ENCODE measurements at places on chromosomes 5 and 9. TPM values are rescaled to one million over a fixed set of nuclear protein-coding genes. Genes with fewer than 3 reads are reported as not detected.
A peak's percentile ranks its signal among the peaks of the same experiment; 100 is the strongest.

ITGA1 gene
- 6.6 TPM for total RNA-seq

ADAMTSL2 gene
- total RNA-seq, result 0.69 TPM

PPP3R2 gene
- not detected for total RNA-seq

SNCB gene
- total RNA-seq, result 6.9 TPM

CTXN3 gene
- total RNA-seq, result not detected

FABP6 gene
- 3.6 TPM for total RNA-seq

CNTFR gene
- 1.2 TPM for total RNA-seq

- no peak for DNase-seq
- no peaks in the 10 kb centered on the region for H3K27me3 ChIP-seq
- H3K27ac ChIP-seq, result peak overlapping the region; percentile 59
- H3K36me3 ChIP-seq, result no peaks in the 10 kb centered on the region
- peaks cover 6% of the 10 kb centered on the region for H3K4me1 ChIP-seq
Measured at GRCh38 chr9:135647884-135648283, 8.5 kb upstream of the GLT6D1 start.

DNA sequence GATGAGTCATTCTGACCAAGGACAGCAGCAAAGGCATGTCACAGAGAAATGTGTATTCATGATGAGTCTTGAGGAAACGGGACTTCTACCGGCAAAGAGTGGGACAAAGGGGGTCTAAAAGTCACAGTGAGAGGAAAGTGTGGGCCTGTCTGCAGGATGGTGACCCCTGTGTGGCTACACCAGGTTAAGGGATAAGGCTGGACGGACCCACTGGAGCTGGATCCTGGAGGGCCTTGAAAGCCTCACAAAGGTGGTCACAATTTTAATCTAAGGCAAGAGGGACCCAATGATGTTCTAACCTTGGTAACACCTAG is 176.5 kb downstream of the CDK5RAP2 start:
- H3K27me3 ChIP-seq, result no peaks in the 10 kb centered on the region
- no peak overlapping the region for H3K4me3 ChIP-seq
- H3K4me1 ChIP-seq, result no peaks in the 10 kb centered on the region
- H3K36me3 ChIP-seq, result peaks cover 29% of the 10 kb centered on the region
- DNase-seq, result no peak
- no peak overlapping the region for H3K27ac ChIP-seq

- H3K4me1 ChIP-seq, result no peaks in the 10 kb centered on the region
- 0 out of 2 replicates have a peak, but pooled peaks cover 8% of the 10 kb centered on the region for H3K36me3 ChIP-seq
- no peak overlapping the region for H3K4me3 ChIP-seq
- H3K27ac ChIP-seq, result no peak overlapping the region
- DNase-seq, result no peak
Measured at GRCh38 chr9:92611621-92612285, 58.2 kb downstream of the IPPK start.

GRCh38 chr9:97558701-97559101 is 57.2 kb downstream of the TMOD1 start:
- H3K4me3 ChIP-seq, result no peak overlapping the region
- no peak overlapping the region for H3K27ac ChIP-seq
- DNase-seq, result no peak
- H3K4me1 ChIP-seq, result no peaks in the 10 kb centered on the region

- no peaks in the 10 kb centered on the region for H3K27me3 ChIP-seq
- H3K4me1 ChIP-seq, result peaks cover 3% of the 10 kb centered on the region
- H3K27ac ChIP-seq, result peak within 1 kb of the TSS; percentile 82
Measured at GRCh38 chr5:138352071-138352721, at the start of gene KDM3B. Gene KDM3B, plus strand, starts transcription at chr5:138352685. Its CDS starts 111 bp downstream, at chr5:138352796.

GRCh38 chr9:32716955-32717543 is 66.3 kb upstream of the TMEM215 start:
- no peak overlapping the region for H3K4me3 ChIP-seq
- H3K27me3 ChIP-seq, result no peaks in the 10 kb centered on the region
- H3K4me1 ChIP-seq, result no peaks in the 10 kb centered on the region
- no peak overlapping the region for H3K27ac ChIP-seq
- no peak for DNase-seq
- H3K36me3 ChIP-seq, result no peaks in the 10 kb centered on the region

GRCh38 chr5:181129601-181130000 is 1.4 kb downstream of the OR2V1 start:
- no peak overlapping the region for H3K27ac ChIP-seq
- no peak for DNase-seq
- no peaks in the 10 kb centered on the region for H3K36me3 ChIP-seq
- H3K27me3 ChIP-seq, result no peaks in the 10 kb centered on the region

DNA sequence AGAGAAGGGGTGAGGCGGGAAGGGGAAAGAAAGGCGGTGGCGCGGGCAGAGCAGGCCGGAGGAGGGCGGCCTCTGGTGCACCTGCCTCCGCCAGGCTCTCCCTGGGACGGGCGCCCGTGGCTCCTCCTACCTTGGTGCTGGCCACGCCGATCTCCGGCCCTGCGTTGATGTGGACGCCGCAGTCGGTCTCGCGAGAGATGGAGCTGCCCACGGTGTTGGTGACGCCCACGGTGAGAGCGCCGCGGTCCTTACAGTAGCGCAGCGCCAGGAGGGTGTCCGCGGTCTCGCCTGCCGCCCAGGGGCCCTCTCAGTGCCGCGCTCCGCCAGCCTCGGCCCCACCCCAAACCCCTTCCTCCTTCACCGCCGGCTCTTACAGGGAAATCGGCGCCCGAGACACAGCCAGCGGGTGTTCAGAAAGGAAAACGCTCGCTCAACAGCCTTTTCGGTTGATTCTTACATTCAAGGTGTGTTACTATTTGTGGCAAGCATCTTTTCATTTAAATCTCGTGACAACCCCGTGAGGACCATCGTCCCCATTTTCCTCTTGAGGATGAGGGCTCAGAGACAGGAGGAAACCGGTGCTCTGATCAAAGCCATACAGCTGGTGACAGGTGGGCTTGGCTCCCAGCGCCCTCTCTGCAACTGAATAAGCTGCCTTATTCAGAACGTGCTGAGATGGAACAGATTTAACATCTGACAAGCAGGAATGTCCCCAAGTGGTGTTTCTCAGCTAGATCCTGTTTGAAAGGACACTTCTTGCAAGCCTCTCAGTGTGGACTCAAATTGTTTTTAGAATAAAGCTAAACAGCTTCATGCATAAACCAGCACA is 22.0 kb upstream of the MAPK9 start:
- no peak overlapping the region for H3K4me3 ChIP-seq
- no peaks in the 10 kb centered on the region for H3K27me3 ChIP-seq
- H3K27ac ChIP-seq, result no peak overlapping the region
- no peaks in the 10 kb centered on the region for H3K4me1 ChIP-seq

DNA sequence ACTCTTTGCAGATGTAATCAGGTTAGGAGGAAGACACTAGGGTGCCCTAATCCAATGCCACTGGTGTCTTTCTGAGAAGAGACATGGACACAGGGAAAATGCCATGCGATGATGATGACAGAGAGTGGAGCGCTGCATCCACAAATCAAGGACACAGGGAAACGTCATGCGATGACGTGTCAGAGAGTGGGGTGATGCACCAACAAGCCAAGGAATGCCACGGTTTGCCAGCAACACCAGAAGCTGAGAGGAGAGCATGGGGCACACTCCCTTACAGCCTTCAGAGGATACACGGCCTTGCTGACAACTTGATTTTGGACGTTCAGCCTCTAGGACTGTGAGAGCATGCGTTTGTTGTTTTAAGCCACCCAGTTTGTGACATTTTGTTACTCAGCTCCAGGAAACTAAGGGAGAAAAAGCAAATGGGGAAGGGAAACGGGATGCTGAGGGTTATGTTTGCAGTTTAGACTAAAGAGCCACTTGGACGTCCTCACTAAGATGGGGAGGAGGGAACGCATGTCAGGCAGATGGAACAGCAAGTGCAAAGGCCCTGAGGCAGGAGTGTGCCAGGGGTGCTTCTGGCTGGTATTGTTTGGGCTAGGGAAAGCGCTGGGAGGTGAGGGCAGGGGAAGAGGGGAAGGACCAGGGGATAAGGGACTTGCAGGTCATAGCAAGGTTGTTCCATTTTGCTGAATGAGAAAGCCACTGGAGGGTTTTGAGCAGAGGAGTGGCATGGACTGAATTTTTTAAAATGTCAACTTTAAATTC is 2.5 kb upstream of the TENT4A start:
- H3K4me3 ChIP-seq, result no peak overlapping the region
- peaks cover under 1% of the 10 kb centered on the region for H3K4me1 ChIP-seq
- no peak for DNase-seq
- H3K27ac ChIP-seq, result no peak overlapping the region
- H3K36me3 ChIP-seq, result no peaks in the 10 kb centered on the region

GRCh38 chr9:108209132-108209685 is 646.6 kb downstream of the ACTL7B start:
- no peak overlapping the region for H3K4me3 ChIP-seq
- DNase-seq, result no peak
- no peak overlapping the region for H3K27ac ChIP-seq
- H3K27me3 ChIP-seq, result no peaks in the 10 kb centered on the region

DNA sequence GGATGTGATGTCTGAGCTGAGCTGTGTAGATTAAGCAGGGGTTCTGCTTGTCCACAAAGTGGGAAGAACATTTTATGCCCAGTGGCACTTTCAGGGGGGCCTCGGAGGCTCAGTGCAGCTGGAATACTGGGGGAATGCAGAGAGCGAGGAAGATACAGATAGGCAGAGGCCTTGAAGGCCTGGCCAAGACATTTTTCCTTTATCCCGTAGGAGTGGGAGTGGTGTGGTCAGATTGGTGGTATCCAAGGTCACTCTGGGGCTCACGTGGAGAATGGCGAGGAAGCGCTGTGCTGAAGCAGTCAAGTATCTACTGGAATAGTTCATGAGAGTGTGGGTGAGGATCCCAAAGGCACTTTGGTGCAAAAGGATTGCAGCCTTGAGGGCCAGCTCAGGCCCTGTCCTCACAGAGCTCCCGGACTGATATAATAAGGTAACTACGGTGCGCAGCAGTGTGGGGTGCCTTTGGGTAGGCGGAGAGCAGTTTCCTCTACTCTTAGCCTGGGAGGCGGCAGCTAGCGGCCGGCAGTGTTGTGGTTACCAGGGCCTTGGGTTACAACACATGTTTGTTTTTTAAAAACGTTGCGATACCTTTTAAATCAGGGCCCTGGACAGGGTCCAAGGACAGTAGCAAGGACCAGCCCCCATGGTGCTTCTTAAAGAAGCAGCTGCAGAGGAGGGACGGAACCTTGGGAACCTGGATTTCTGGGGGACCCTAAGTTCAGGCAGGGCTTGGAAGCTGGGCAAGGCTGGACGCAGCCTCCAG is 10.8 kb upstream of the CCDC69 start:
- no peak overlapping the region for H3K4me3 ChIP-seq
- no peak for DNase-seq
- H3K27ac ChIP-seq, result no peak overlapping the region
- peaks cover 1% of the 10 kb centered on the region for H3K4me1 ChIP-seq

DNA sequence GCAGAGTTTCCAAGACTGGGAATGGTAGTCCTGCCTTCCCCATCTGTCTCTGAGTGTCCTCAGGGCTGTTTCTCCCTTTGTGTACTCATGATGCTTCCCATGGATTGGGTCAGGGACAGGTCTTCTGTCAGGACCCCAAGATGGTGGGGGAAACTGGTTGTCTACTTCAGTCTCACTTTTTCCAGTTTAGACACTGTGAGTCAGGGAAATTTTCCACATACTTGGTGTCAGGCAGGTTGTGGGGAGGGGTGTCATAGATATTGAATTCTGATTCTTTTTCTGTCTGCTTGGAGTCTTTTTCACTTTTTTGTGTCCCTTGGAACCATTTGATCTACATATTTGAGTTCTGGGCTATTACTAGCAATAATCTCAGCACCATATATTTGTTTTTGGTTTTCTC is 10.3 kb downstream of the POLK start:
- H3K27me3 ChIP-seq, result no peaks in the 10 kb centered on the region
- H3K4me3 ChIP-seq, result no peak overlapping the region
- H3K4me1 ChIP-seq, result no peaks in the 10 kb centered on the region
- H3K36me3 ChIP-seq, result no peaks in the 10 kb centered on the region
- no peak for DNase-seq
- no peak overlapping the region for H3K27ac ChIP-seq

DNA sequence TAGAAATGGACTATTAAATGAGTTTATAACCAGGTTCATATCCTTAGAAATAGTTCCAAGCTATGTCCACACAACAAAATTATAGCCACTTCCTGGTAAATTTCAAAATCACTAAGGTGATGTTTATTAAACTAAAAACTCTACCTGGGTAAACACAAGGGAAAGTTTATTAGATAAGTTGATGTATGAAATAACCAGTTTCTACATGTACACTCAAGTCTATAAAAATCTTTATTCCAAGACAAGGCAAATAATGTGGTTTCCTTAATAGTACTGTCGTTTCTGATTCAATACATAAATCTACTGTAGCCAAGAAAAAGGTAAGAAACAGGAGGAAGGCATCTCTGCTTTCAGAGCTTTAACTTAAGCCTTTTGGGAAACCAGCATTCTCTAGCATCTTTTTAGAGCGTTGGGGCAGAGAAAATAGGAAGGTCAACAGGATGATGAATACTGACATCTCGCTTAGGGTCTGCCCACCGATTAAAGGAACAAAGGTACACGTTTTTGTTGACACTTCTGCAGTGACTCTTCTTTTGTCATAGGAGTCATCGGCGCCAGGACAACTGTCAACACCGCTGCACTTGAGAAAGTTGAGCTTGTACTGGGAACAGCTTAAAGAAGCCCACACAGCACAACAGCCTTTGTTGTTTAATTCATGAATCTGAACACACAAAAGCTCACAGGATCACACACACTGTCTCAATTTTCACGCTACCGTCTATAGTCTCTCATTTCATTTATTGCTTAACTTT is 513.6 kb downstream of the SLCO4C1 start:
- DNase-seq, result no peak
- H3K27me3 ChIP-seq, result no peaks in the 10 kb centered on the region
- H3K27ac ChIP-seq, result no peak overlapping the region
- H3K4me3 ChIP-seq, result no peak overlapping the region
- no peaks in the 10 kb centered on the region for H3K4me1 ChIP-seq

DNA sequence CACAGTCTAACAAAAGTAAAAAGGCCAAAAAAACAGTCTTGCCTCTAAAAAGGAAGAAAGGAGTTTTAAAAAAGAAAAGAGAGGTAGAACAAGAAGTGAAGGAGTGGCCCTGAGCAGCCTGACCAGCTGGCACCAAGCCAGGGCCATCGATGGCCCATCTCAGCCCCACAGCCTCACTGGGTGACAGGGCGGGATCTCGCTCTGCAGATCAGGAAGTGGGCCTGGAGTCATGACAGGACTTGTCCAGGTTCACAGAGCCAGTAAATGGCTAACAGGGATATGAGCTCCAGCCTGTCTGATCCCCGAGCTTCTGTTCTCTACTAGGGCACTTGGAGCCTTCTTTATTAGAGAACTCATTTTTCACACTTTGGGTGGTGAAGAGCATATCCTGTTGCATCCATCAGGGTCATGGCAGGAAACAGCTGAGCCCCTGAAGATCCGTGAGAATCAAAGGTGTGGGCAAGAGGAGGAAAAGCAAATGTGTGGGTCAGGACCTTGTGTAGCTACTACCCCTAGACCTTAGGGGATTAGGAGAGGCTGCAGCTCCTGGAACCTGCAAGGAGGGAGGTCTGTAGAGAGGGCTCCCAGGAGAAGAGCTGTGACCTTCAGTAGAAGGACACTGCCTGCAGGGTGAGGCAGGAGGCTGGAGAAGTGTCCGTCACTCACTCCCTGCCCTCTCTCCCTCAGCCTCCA is 299.0 kb upstream of the MSX2 start:
- DNase-seq, result no peak
- no peak overlapping the region for H3K27ac ChIP-seq
- H3K27me3 ChIP-seq, result peaks cover 2% of the 10 kb centered on the region
